ENCODE measurements at places on chromosomes 2 and 18.

DNA sequence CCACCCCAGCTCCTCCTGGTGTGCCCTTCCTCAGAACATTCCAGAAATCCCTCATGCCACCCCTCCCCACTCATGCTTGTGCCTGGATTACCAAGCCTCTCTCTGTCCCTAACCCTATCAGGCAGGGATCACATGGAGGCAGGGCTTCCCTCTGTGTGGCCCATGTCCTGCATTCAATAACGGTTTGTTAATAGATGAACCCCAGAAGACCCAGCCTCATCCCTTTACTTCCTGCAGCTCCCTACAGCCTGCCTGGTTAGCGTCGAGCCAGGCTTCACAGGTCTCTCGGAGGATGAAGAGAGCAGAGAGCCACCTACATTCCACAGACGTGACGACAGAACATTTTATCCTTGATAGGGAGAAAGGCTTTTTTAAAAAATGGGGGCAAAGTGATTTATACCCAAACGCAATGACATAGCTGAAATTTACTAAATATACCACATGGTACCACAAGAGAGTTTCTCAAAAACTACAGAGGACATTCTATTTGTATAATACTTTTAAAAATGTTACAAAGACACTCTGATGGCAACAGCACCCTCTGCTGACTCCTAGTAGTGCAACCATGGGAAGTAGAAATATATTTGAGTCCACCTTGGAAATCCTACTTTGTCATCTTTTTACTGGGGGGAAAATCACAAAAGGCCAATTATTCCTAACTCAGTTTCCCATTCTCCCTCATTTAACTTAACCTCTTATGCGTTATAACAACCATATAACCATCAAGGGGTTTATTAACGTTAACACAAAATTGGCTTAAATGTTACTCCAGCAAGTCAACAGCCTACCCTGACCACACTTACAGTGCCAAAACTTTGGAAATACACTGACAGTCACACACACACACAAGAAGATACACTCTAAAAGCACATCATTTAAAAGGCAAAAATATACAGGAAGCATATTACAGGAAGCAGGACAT, 30.7 kb downstream of the FBXO15 start:
- DNase-seq: peak; percentile 14

DNA sequence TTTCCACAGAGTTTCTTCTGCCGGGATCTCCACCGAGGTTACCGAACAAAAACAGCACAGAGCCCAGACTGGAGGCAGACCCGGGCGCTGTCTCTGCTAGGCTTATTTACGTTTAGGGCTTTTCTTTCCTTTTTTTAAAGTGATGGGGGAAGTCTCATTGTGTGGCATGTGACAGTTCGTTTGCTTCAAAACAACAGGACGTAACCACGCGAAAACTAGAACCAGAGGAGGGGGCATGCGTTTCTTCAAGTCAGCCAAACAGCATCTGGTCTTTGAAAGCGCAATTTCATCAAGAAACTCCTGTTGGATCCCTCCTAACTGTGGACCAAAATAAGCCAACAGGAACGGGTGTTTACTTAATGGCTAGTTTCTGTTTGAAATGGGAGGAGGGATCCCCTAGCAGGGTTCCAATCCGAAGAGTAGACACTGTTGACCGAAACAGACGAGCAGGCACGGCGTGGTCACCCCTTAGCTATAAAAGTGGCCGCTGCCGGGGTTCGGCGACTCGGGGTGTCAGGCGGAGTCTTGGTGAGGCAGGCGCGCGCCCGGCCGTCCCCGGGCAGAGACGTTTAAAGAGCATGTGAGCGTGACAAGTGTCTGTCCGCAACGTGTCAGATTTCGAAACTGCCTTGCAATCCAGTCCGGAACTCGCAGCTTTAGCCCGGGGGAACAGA, 997 bp upstream of the TGIF1 start:
- peak; percentile 67 for DNase-seq

DNA sequence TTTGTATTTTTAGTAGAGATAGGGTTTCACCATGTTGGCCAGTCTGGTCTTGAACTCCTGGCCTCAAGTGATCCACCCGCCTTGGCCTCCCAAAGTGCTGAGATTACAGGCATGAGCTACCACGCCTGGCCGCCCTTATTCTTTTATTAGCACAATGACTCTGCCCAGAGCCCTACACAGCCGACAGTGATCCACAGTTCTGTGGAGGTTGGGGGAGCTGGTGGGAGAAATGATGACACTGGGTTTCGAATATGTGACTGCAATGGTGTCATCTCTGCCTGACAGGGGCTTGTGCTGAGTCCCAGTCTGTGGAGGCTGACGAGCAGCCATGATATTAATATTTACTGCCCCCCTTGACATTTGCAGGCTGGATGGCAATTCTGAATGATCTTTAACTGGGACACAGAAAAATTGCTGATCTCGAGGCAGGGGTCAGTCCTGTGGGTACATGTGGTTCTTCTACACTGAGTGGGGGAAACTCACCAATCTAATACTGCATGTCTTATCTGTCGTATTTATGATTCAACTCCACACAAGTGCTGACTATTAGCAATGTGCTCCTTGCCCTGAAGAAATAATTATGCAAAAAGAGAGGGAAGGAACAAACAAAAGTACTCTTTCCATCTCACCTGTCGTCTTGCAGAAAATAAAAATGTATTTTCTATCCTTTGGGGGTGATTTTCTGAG, 6.3 kb upstream of the CTAGE1 start:
- no peak for DNase-seq

DNA sequence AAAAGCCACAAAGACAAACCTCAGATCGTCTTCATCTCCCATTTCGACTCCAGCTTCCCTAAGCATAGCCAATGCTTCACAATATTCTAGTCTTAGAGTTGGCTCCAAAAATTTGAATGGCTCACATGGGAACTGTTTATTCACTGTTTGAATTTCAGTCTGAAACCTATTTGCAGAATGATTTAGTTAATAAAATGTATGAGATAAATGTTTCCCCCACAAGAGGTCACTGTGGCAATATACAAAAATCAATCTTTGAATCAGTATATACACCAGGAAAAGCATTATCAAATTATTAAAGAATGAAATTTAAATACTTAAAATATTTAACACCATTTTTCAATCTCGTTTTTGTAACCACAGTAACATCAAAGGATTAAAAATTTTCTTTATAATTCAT, 40.0 kb upstream of the MCM6 start:
- peak; percentile 31 for DNase-seq

DNA sequence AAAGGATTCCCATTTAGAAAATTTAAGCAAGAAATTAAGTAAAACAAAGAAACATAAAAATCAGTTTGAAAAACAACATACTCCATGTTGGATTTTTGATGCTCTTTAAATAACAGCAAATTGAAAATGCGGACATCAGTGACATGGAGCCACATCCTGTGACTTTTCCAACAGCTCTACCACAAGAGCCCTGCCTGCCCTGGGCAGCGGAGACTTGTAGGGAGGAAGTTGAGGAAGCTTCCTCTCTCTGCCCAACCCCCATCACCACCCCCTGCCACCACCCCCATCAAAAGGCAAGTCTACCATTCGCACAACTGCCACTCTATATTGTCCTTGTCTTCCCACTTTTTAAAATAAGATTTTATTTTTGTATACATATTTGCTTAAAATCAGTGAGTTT, 32.8 kb upstream of the DAPL1 start:
- no peak for DNase-seq

DNA sequence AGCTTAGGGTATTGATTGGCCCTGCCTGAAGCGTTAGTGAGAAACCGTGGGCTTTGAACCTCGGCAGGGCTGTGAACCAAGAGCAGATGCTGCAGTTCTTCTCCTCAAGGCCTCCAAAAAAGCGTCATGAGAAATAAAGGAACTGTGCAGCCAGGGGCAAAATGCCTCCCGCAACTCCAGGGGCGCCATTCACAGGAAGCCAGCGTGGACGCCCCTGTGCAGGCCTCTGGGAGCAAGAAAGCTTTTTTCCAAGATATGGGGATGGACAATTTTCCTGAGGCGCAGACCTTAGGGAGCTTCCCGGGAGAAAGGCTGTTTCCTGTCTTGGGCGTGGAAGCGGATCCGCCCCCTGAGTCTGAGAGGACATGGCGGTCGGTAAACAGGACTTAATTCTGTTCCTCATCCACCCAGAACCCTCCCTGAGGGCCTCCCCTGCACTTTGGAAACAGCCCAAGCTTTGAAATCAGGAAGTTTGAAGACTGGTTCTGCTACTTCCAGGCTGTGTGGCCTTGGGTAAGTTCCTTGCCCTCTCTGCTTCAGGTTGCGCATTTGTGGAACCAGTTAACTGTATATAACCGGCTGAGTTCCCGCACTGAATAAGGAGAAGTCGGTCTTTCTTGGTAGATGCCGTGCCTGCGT, 29.6 kb upstream of the CABLES1 start:
- no peak for DNase-seq

GRCh38 chr2:15735484-15736326, 144.0 kb downstream of the DDX1 start:
- DNase-seq: no peak

DNA sequence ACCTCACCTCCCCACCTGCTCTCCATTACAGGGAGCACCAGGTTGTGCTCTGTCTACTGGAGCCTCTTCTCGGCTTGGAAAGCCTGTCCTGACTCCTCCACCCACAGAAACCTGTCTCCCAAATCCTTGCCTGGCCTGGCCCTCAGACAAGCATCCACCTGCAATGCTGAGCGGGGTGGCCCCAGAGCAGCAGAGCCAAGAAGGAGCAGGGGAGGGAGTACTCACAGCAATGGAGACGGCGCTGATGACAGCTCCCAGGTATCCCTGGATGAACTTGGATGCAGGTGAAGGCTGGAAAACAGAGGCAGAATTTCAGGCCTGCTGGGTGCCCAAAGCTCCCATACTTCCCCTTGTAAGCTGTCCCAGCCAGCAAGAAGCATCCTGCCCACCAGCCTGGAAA, 72.8 kb downstream of the SFXN5 start:
- no peak for DNase-seq

DNA sequence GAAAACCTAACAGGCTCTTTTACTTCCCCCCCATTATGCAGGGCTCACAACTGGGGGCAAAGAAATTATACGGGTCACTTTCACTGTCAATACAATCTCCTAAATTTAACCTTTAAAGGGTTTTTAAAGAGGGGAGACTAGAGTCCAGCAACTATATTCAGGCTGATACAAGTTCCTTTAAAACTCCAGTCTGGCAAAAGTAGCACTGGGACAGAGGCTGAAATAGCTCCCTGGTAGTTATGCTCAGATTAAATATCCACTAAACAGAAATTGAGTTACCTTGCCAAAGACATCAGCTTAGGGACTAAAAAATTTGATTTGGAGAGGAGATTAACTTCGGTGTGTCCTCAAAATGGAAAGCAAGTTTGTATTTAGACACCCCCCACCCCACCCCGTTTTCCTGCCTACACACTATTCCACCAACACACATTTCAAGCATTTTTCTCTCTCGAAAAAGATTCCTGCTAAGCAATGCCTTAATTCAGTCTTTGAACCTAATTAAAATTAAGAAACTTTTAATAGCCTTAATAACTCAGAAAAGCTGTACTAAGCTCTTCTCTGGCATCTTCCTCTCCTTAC, 127.2 kb downstream of the OSBPL1A start:
- no peak for DNase-seq

DNA sequence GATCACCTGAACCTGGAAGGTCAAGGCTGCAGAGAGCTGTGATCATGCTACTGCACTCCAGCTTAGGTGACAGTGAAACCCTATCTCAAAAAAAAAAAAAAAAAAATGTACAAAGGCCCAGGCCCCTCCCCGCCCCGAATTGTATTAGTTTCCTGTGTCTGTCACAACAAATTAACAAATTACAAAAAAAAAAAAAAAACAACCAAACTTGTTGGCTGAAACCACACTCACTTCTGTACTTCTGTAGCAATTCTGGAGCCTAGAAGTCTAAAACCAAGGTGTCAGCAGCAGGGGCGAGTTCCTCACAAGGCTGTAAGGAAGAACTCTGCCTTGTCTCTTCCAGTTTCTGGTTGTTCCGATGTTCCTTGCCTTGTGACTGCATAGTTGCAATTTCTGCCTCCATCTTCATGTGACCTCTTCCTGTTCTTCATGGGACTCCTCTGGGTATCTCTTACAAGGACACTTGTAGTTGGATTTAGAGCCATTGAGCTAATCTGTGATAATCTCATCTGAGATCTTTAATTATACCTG, 100.8 kb upstream of the ZSWIM2 start:
- no peak for DNase-seq

GRCh38 chr2:134369220-134369902, 115.5 kb downstream of the MGAT5 start:
- no peak for DNase-seq

- no peak for DNase-seq
These were observed 60.2 kb downstream of the DPP4 start for GRCh38 chr2:162013514-162014475.

DNA sequence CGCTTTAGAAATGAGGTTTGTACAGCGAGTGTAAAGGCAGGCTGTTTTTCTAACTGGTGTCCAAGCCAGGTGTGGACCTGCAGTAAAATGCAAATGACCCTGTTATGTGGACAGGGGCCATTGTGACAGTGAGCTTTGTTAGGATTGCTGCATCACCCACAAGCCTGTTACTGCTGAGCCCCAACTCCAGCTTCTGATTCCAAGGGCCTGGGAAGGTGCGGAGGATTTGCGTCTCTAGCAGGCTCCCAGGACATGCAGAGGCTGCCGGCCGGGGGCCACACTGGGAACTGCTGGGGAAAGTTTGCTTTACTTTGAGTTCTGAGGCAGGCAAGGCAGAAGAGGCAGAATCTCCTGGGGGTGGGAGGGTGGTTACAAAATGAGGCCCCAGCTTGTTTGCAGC, 164.1 kb downstream of the GLI2 start:
- no peak for DNase-seq

DNA sequence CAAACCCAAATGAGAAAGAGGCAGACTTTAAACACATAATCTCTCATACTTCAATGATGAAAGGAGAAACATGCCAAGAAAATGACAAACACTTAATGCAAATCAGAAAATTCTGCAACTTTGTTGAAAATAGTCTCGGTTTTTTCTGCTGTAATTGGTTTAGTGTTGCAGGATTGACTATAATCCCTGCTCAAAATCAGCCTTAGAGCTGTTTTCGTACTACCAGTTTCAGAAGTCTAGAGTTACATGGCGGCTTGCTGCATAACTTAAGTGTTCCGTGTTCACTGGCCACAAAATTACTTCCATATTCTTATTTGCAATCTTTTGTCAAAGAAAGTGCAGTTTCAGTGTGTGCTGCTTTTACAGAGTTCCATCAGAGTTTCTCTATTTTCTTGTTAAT, 48.9 kb upstream of the ITGAV start:
- no peak for DNase-seq

DNA sequence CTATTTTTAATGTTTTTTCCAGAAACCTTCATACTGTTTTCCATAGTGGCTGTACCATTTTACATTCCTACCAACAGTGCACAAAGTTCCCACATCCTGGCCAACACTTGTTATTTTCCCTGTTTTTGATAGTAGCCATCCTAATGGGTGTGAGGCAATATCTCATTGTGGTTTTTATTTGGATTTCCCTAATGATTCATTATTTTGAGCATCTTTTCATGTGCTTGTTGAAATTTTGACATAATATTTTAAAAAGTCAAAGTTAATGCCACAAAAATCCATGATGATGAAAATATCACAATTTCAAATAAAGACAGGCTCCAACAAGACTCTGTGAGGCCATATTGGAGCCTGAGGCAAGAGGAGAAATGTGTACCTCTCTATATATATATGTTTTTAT, 50.2 kb downstream of the VWA3B start:
- DNase-seq: no peak

- DNase-seq: no peak
These were observed 621.1 kb upstream of the FANCL start for GRCh38 chr2:58862244-58862643.

All from stimulated activated CD4-positive, alpha-beta T cell treated with anti-CD3 and anti-CD28 coated beads, Interleukin-12 subunit alpha, Interleukin-12 subunit beta, amount 100 ng/mL, for 48 hours (primary cell).